ENCODE measurements at places on chromosomes 7 and 10.

GRCh38 chr10:87887548-87888289 is 24.3 kb downstream of the PTEN start:
- H3K27ac ChIP-seq, result no peak overlapping the region
- no peak for DNase-seq
- no peak overlapping the region for H3K4me3 ChIP-seq
- no peaks in the 10 kb centered on the region for H3K27me3 ChIP-seq
- H3K36me3 ChIP-seq, result no peaks in the 10 kb centered on the region

GRCh38 chr7:155514296-155514695 is 32.1 kb downstream of the CNPY1 start:
- H3K36me3 ChIP-seq, result no peaks in the 10 kb centered on the region
- H3K27me3 ChIP-seq, result peaks cover 10% of the 10 kb centered on the region
- H3K4me3 ChIP-seq, result no peak overlapping the region
- no peak overlapping the region for H3K27ac ChIP-seq
- DNase-seq, result no peak

- peak overlapping the region; percentile 7 for H3K4me3 ChIP-seq
- H3K27ac ChIP-seq, result peak overlapping the region; percentile 100
- DNase-seq, result no peak
- H3K27me3 ChIP-seq, result no peaks in the 10 kb centered on the region
Observed at GRCh38 chr7:112453505-112454171, 3.4 kb downstream of the IFRD1 start.

DNA sequence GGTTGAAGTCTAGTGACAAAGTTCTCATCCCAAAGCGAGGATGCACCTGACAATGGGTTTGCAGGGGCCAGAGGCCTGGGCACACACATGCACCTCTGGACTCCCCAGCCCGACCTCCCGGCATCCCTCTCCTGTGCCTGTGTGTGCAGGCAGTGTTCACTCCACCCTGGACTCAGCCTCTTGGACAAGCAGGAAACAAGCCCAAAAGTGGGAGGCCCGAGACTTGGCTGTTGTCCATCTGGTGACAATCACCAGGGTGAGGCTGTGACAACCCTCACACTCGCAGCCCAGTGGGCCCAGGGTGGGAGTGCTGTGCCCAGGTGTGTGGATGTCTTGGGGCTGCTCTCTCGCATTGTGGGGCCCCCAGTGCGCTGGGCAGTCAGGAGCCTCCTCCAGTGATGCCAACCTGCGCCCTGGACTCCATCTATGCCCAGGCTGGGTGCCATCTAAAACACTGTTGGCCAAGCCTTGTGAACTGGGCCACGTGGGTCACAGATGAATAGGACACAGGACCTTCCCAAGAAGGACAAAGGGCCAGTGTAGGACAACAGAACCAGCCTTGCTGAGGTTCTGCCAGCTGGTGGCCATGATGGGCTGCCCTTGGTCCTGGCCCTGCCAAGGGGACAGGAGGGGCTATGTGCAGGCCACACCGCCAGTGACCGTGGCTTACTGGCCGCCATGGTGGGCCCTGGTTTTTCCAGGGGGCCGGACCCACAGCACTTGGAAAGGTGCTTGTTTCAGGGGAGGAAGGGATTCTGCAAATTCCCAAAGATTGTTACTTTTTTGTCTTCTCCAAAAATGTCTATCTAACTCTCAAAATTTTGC is 144.3 kb downstream of the TCERG1L start:
- H3K4me3 ChIP-seq, result no peak overlapping the region
- H3K36me3 ChIP-seq, result no peaks in the 10 kb centered on the region
- no peak overlapping the region for H3K27ac ChIP-seq

DNA sequence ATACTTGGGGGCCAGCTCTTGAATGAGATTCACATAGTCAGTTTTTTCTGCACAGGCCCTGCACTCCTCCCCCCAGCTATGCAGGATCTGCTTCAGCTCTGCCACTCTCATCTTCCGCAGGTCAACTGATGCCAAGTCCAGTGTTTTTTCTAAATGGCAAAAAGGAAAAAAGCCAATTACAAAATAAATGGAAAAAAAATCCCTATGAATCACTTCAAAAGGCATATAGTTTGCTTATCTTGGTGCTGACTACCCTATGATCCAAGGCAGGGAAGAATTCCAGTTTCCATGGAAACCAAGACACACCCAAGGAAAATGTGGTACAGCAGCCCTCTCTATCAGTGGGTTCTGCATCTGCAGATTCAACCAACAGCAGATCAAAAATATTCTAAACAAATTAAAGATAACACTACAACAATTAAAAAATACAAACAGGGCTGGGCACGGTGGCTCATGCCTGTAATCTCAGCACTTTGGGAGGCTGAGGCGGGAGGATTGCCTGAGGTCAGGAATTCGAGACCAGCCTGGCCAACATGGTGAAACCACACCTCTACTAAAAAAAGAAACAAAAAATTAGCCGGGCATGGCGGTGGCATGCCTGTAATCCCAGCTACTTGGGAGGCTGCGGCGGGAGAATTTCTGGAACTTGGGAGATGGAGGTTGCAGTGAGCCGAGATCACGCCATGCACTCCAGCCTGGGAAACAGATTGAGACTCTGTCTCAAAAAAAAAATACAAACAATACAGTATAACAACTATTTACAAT is 17.6 kb downstream of the CDNF start:
- no peak overlapping the region for H3K4me3 ChIP-seq
- no peaks in the 10 kb centered on the region for H3K4me1 ChIP-seq
- no peaks in the 10 kb centered on the region for H3K27me3 ChIP-seq
- no peak overlapping the region for H3K27ac ChIP-seq

DNA sequence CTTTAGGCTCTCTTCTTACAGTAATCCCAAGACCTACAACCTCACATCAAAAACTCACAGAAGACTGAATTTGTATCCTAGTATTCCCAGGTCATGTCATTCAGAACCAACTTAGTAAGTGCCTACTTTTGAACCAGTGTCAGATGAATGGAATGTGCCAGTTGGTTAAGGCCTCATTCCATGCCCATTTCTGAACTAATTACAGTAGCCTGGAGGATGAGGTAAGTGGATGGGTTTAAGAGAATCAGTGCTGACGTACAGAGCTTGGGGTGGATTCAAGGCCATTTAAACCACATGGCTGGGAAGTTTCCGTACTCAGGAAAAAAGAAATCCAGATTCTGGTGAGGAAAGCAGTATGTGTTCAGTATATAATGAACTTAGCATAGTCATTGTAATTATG is 21.9 kb upstream of the FOXP2 start:
- no peak overlapping the region for H3K27ac ChIP-seq
- no peaks in the 10 kb centered on the region for H3K27me3 ChIP-seq
- H3K4me1 ChIP-seq, result no peaks in the 10 kb centered on the region
- H3K4me3 ChIP-seq, result no peak overlapping the region
- no peak for DNase-seq

DNA sequence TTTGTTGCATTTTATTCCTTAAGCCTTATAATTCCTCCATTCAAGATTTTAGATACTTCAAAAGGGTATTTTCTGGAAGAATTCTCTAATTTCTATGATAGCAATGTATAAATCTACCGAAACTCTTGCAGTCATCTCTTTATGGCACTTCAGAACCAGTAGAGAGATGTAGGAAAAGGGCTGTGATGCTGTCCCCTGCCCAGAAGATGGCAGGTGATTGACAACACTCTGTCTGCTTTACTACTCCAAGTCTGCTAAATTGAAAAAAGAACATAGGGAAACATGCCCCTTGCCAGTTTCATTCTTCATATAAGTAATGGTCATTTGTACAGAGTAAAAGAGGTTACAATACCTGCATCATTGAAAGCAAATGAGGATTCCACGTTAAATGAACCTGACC is 5.1 kb downstream of the TCTN3 start:
- no peaks in the 10 kb centered on the region for H3K27me3 ChIP-seq
- peaks cover 18% of the 10 kb centered on the region for H3K4me1 ChIP-seq
- DNase-seq, result no peak
- H3K36me3 ChIP-seq, result peaks cover 69% of the 10 kb centered on the region
- H3K27ac ChIP-seq, result no peak overlapping the region

DNA sequence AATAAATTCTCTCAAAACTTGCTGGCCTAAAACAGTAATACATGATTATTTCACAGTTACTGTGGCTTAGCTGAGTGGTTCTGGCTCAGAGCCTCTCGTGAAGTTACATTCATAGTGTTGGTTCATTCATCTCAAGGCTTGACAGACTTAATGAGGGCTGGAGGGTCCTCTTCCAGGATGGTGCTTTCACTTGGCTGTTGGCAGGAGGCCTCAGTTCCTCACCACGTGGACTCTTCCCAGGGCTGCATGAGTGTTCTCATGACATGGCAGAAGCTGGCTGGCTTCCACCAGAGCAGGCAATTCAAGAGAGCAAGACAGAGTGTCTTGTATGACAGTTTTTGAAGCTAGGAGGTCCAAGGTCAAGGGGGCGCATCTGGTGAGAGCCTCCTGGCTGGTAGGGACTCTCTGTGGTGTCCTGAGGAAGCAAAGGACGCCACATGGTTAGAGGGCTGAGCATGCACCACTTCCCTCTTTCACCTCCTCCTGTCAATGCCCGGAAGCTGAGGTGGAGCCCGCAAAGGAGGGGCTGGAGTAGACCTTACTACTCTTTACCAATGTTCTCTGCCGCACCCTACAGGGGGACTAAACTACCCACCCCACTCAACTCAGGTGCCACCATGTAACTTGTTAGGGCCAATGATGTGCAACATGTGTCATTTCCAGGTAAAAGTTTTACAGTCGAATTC is 58.2 kb upstream of the YAE1 start:
- H3K4me1 ChIP-seq, result no peaks in the 10 kb centered on the region
- H3K4me3 ChIP-seq, result no peak overlapping the region
- H3K27ac ChIP-seq, result no peak overlapping the region
- H3K27me3 ChIP-seq, result no peaks in the 10 kb centered on the region
- no peak for DNase-seq
- no peaks in the 10 kb centered on the region for H3K36me3 ChIP-seq

DNA sequence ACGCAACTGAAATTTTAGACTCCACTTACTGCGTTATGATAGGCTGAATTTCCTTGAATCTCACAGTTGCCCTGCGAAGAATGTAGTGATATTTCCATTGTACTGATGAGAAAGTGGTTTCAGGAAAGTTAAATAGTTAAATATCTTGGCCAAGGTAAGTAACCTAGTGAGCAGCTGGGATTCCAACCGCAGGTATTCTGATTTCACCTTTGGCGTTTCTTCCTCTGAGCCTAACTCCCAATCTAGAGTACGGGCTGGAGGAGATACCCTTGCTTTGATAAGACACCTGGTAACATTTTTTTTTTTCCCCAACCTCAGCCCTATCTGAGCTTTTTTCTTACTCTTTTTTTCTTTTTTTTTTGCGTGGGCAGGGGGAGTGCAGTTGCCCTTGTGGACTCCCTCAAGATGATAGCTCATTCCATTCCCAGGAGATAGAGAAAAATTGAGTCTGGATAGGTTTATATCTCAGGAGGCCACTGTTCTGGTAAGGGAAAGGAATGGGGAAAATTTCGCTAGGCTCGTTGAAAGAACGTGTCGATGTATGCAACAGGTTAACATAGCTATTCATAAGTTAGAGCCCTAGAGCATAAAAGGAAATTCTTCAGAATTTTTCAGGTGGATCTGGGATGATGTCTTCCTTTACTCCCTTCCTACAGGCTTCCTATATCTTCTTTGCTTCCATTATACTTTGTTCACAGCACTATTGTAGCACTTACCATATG is 3.1 kb upstream of the TAS2R38 start:
- H3K27me3 ChIP-seq, result no peaks in the 10 kb centered on the region
- no peak overlapping the region for H3K4me3 ChIP-seq
- no peak overlapping the region for H3K27ac ChIP-seq
- no peaks in the 10 kb centered on the region for H3K36me3 ChIP-seq
- H3K4me1 ChIP-seq, result no peaks in the 10 kb centered on the region
- DNase-seq, result no peak

DNA sequence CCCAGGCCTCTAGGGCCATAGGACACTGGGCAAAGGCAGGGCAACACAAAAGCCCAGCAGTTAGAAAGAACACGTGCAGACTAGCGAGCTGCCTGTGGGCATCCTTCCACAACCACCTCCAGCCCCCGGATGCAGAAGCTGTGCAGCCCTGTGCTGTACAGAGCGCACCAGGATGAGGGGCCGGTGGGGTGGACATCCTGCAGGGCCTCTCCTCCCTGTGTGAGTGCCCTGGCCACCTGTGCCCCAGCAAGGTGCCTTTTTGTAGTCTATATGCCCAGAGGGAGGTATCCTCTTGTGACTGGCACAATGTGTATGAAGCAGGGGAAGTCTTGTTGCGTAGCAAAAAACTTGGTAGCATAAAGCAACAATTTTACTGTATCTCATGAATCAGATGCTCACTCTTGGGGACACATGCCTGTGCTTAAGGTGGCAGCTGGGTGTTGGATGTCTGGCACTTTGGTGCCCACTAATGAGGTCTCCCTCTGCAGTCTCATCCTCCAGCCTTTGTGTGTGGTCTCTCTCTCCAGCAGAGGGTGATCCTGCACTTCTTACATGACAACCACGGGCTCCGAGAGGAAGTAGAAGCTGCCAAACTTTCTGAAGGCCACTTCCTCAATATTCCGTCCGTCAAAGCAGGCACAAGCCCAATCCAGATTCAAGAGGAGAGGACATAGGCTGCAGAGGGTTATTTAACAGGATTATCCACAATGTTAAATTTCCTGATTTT is 8.7 kb downstream of the NCAPG2 start:
- H3K4me3 ChIP-seq, result no peak overlapping the region
- no peaks in the 10 kb centered on the region for H3K36me3 ChIP-seq
- H3K27me3 ChIP-seq, result no peaks in the 10 kb centered on the region
- no peak for DNase-seq

- H3K27ac ChIP-seq, result no peak overlapping the region
- no peaks in the 10 kb centered on the region for H3K36me3 ChIP-seq
- no peaks in the 10 kb centered on the region for H3K27me3 ChIP-seq
Observed at GRCh38 chr7:137875746-137876145, 29.0 kb upstream of the DGKI start.

DNA sequence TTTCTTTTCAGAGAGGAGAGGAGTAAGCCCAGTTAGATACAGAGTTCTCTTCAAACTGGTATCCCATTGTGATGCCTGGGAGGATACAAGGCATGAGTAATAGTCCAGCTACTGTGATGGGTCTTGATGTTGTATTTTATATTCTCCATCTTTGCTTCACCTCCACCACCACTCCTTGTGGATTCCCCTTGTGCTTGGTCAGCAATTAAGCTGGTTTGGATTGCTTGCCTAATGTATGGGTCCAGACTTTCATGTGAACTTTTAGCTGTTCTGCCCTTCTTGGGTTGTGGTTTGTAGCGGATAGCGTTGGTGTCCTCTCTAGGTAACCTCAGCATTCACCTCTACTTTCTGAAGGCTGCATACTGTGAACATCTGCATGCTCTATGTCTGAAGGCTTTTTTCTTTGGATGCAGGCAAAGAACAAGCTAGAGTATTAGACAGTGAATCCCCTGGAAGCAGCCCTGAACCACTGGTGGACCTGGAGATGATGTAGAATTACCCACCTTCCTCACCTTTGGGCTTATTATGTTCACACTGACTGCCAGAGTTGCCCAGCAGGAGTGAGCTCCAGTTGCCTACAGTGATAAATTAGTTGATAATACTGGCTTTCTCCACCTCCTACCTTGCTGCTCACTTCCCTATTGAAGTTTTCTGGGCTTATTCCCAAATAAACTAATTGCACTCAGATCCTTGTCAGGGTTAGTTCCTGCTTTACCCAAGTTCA is 126.5 kb upstream of the MTPN start:
- no peaks in the 10 kb centered on the region for H3K36me3 ChIP-seq
- DNase-seq, result no peak
- H3K27me3 ChIP-seq, result no peaks in the 10 kb centered on the region
- no peak overlapping the region for H3K4me3 ChIP-seq
- no peaks in the 10 kb centered on the region for H3K4me1 ChIP-seq
- no peak overlapping the region for H3K27ac ChIP-seq

- H3K4me1 ChIP-seq, result no peaks in the 10 kb centered on the region
- H3K27ac ChIP-seq, result no peak overlapping the region
- no peak overlapping the region for H3K4me3 ChIP-seq
- no peaks in the 10 kb centered on the region for H3K27me3 ChIP-seq
Observed at GRCh38 chr7:104264285-104264684, 56.5 kb upstream of the ORC5 start.

All from vagina (tissue), 2 donors.